Right ventricle myocardium superior (tissue), 1 donor: ENCODE measurements at places on chromosomes 5 and 9. TPM values are rescaled to one million over a fixed set of nuclear protein-coding genes. Genes with fewer than 3 reads are reported as not detected.
A peak's percentile ranks its signal among the peaks of the same experiment; 100 is the strongest.

GRCh38 chr9:130664251-130665028, at the start of gene PRDM12:
PRDM12 (plus strand) TSS chr9:130664594; CDS start chr9:130664654, 60 bp downstream.
- DNase-seq: no peak

- DNase-seq: no peak
Measured at GRCh38 chr5:155027993-155028629, 14.6 kb downstream of the KIF4B start.

DNA sequence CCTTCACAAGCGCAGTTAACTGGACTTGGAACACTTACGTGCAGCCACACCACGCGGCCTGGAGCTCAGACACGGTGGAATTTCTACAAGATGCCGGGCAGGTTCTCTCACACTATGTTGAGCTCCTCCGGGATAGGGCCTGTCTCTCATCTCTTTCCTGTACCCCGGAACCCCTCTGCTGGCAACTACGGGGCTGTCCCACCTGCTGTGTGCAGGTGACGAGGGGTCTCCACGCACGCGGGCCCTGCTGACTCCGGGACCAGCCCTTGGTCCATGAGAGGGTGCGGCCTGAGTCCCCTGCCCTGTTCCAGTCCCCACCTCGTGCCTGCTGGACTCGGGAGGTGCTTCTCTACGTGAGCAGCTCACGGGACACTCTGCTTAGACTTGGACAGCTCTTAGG, 40.1 kb downstream of the SLC6A3 start:
- peak; percentile 22 for DNase-seq

DNA sequence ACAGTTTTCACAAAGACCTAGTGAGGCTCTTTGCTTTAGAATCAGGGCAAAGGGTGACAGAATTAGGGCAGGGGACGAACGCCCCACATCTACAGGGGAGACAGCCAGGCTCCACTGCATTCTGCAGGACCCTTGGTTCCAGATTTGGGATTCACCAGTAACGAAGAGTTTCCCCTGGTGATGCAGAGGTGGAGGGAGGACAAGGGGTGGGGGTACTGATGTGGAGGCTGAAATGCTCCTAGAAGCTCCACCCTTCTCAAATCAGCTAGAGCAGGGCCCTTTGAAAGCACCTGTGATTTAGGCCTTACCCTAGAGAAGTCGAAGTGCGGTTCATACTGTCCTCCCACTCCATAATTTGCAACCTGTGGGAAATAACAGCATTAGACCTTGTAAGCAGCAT, 29.1 kb downstream of the P4HA2 start:
- no peak for DNase-seq

DNA sequence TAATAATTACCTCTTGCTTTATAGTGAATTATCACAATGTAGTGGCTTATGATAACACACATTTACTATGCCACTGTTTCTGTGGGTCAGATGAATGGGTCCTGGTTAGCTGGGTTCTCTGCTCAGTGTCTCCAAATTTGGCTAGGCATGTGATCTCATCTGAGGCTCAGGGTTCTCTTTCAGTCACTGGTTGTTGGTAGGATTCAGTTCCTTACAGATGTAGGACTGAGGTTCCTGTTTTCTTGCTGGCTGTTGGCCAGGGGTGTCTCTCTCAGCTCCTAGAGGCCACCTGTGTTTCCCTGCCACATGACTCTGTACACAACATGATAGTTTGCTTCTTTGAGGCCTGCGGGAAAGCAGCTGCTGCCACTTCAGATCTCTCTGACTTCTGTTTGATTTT, 7.1 kb downstream of the NFX1 start:
- DNase-seq: peak; percentile 56

GRCh38 chr5:5492087-5492933, 69.8 kb downstream of the ICE1 start:
- DNase-seq: no peak

- no peak for DNase-seq
Measured at GRCh38 chr5:13427827-13428557, 516.5 kb downstream of the DNAH5 start.

DNA sequence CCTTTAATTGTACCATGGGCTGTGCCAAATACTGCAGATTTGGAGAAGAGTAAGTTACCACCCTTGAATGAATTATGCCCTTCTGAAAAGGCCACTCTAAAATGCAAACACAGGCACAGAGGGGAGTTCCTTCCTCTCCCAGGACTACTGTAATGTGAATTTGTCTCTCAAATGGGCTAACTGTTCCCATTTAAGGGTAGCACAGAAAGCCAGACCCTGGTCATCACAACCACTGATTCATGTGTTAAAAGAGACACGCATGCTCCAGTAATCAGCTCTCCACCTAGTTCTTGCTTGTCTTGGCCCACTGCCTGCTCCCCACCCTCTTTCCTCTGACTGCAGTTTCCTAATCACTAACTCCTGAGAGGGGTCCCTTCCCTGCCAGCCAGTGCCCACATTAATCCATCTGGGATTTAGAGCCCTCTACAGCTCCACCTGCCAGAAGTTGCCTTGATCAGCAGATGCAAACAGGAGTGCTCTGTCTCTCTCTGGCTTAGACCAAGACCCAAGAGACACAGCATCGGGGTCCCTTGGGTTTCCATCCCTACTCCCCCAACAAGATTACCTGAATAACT, 382.4 kb downstream of the TMEM167A start:
- no peak for DNase-seq

GRCh38 chr5:174729075-174729680, 4.8 kb downstream of the MSX2 start:
- DNase-seq: no peak

GRCh38 chr5:33241802-33242201, 199.0 kb upstream of the TARS1 start:
- no peak for DNase-seq

- DNase-seq: no peak
Measured at GRCh38 chr9:20512106-20512505, 110.2 kb downstream of the MLLT3 start.

GRCh38 chr9:90552317-90552716, 90.3 kb downstream of the DIRAS2 start:
- no peak for DNase-seq

GRCh38 chr5:98424681-98425450, 348.6 kb upstream of the RGMB start:
- no peak for DNase-seq

GRCh38 chr5:170266570-170267381, 30.8 kb downstream of the LCP2 start:
- no peak for DNase-seq

DNA sequence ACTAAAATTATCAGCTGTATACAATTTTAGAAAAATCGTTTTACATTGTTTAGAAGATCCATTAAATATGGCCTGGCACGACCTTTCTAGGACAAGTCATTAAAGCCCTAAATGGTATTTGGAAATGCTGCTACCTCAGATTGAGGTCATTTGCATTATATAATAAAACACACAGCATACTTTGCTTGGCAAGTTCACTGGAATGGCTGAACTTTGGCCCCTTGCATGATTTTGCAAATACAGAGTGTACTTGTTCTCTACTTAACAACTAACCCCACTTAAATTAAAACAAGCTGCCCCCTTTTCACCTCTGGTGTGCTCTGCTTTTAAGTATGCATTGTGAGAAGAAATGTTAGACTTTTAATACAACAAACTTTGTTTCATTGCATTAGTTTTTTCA, 860.1 kb downstream of the PTPRD start:
- no peak for DNase-seq

- DNase-seq: no peak
Measured at GRCh38 chr5:151580239-151580638, 10.9 kb downstream of the FAT2 start.

- no peak for DNase-seq
Measured at GRCh38 chr9:73183917-73184861, 32.5 kb downstream of the ANXA1 start.

- DNase-seq: no peak
Measured at GRCh38 chr5:100472091-100472490, 63.1 kb upstream of the FAM174A start.

GRCh38 chr5:11609570-11610303, 294.5 kb downstream of the CTNND2 start:
- DNase-seq: no peak

DNA sequence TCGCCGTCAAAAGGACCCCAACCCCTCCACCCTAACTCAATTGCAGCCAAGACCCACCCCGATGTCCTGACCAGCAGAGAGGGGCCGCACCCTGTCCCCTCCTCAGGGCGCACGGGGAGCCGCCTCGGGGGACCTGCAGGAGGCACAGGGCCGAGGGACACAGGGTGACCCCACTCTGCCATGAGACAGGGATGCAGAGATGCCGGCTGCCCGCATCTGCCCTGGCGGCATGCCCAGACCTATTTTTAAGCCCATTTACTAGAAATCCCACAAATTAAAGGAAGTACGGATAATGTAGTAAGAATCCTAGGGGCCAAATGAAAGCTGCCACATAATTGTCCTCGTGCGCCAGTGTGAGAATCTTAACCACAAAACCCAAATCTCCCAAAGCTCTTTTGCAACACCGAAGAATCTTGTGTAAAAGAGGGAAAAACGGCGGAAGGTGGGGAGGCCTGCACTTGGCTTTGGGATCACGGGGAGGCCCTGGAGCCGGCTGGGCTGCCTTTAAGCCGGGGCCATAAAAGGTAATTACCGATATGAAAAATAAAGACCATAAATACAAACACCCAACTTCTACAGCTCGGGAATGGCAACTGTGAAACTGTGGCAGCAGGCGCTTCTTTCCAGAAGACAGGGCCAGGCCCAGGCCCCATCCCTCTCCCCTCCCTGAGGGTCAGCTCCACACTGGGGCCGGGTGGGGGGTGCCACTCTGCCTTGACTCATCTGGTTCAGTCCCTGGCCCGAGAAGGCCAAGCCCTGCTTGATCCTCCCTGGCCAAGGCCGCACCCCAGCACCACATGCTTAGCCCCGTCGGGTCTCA, 35.0 kb downstream of the NACC2 start:
- no peak for DNase-seq

- DNase-seq: no peak
Measured at GRCh38 chr5:178516504-178517235, 73.5 kb downstream of the COL23A1 start.

- peak; percentile 48 for DNase-seq
Measured at GRCh38 chr9:71783120-71783523, 14.8 kb upstream of the CEMIP2 start.

DNA sequence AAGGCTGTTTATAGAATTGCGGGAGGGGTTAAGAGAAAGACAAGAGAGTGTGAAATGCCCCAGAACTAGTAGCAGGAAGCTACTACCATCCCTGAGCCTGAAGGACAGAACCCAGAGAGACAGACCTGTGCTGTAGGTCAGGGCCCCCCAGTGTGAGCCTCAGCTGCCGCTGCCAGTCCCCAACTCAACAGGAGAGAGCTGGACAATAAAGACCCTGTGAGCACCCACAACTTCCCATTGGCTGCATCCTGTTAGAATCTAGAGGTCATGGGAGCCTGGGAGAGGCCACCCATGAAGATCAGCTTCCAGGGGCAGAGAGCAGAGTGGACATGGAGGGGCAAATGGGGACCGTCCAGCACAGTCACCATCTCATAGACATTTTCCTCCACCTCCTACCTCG, 127.2 kb upstream of the GABRP start:
- no peak for DNase-seq

- DNase-seq: no peak
Measured at GRCh38 chr5:179268966-179269693, 76.1 kb downstream of the ADAMTS2 start.

DNA sequence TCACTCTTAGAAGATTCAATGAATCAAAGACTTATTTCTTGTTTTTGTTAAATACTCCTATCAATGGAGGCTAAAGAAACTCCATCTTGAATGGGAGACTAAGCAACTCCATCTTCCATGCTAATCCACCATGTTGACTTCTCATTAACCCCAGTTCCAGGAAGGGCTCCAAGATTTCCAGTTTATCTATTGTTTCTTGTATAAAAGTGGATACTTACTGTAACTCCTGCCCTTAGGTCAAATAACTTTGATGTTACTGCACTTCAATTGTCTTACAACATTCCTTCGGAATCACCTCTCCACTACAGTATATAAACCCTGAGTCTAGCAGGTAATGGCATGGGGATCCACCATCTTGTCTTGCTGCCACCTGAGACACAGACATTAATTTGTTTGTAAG, 63.0 kb downstream of the PUM3 start:
- DNase-seq: no peak

DNA sequence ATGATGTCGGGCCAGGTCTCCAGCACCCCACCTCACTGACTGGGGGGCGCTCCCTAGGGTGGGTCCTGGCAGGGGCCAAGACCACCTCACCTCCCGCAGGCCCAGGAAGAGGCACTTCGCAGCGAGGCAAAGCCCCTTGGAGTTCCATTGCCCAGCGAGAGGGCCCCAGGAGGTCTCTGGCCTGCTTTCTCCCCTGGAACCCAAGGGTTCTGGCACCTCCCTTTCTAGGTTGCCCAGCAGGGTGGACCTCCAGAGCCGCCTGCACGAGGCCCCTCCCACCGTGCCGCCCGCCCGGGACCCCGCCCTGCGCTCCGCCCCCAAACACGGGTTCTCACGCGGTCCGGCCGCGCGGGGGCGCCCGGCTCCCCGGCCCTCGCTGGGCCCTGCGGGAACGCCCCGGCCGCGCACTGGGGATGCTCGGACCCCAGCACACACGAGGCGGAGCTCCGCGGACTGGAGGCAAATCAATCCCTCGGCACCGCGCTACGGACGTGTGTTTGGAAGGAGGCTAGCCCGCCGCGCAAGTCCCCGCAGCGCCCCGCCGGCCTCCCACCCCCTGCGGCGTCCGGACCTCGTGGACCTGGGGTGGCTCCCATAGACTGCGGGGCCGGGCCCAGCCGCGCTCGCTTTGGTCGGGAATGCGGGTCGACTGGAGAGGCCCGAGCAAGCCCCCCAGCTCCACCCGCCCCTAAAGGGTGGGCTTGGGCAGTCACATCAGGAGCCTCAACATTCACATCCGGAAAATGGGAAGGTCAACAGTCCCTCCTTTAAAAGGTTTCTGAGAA, 99.5 kb upstream of the LMX1B start:
- peak; percentile 88 for DNase-seq

- DNase-seq: peak; percentile 42
Measured at GRCh38 chr5:1792842-1793266, 6.8 kb downstream of the MRPL36 start.

GRCh38 chr5:71645030-71645429, 57.9 kb downstream of the MCCC2 start:
- DNase-seq: no peak

- no peak for DNase-seq
Measured at GRCh38 chr9:129124506-129125069, 13.4 kb downstream of the PTPA start.

- DNase-seq: no peak
Measured at GRCh38 chr5:16709691-16710433, 93.1 kb upstream of the RETREG1 start.

- DNase-seq: no peak
Measured at GRCh38 chr5:132473668-132474067, 16.9 kb downstream of the IRF1 start.

GRCh38 chr5:92581690-92582089, 999.3 kb downstream of the NR2F1-AS1 start:
- DNase-seq: no peak

- DNase-seq: no peak
Measured at GRCh38 chr9:3804103-3804502, 278.3 kb upstream of the RFX3 start.

DYNC2I2 gene
- total RNA-seq: 40.0 TPM

ARL14EPL gene
- not detected for total RNA-seq

STKLD1 gene
- total RNA-seq: 0.27 TPM

IL9 gene
- not detected for total RNA-seq

TXN gene
- 58.7 TPM for total RNA-seq

PCDHB7 gene
- total RNA-seq: 0.62 TPM

AGXT2 gene
- total RNA-seq: not detected

SPATA31A3 gene
- total RNA-seq: not detected

ZNG1A gene
- 14.6 TPM for total RNA-seq

BHMT2 gene
- total RNA-seq: 10.0 TPM

TMEM174 gene
- not detected for total RNA-seq

TLX3 gene
- not detected for total RNA-seq

PCDHA13 gene
- total RNA-seq: not detected

FCN1 gene
- total RNA-seq: 4.0 TPM

WDR31 gene
- total RNA-seq: 13.8 TPM

SPINK13 gene
- total RNA-seq: not detected

TMEM252 gene
- total RNA-seq: not detected

PCDHGA8 gene
- 10.1 TPM for total RNA-seq
